SK-N-DZ (cell line): ENCODE measurements at places on chromosomes 5 and 9.

DNA sequence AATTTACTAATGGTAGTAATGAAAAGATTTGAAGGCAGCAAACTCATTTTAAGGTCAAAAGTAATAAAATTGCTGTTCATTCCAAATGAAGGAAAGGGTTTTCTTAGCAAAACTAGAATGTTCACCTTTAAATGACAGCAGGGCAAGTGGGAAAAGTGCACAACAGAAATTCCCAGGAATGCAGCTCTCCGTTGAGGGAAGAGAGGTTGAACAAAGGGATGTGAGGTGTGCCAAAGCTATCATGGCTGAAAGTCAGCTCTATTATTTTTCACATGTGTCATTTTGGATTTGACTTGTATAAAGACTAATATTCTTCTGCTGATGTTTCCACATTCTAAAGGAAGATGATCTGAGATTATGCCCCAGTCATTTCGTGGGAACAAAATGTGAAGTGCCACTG is 51.6 kb downstream of the TEK start:
- no peak for DNase-seq

DNA sequence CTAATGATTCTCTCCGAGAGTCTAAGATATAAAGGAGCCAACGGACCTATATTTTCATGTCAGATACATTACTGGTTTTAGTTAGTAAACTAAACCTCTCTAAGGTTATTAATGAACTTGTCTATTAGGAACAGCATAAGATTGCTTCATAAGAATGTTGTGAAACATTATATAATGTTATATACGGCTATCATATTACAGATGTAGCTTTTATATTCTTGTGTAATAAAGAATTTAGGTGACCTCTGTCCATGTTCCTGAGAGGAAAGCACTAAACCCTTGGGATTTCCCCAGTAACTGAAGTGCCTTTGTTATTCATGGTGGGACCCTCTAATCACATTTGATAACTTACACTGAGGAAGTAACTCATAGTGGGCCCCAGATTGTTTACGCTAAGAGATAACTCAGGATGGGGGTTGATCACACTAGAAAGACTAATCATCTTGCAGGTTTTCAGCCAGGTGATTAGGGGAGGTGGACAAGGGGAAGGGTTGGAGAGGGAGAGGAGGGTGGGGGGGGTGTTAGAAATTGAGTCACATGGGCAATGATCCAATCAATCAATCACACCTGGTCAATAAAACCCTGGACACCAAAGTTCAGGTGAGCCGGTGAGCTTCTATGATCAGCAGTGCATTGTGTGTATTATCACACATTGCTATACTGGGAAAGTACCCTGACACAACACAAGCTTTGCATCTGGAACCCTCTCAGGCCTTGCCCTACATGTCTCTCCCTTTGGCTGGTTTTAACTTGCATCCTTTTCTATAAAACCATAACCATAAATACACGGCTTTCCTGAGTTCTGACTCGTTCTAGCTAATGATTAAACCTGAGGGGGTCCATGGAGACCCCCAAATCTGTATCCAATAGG is 25.8 kb downstream of the ECPAS start:
- no peak for DNase-seq

DNA sequence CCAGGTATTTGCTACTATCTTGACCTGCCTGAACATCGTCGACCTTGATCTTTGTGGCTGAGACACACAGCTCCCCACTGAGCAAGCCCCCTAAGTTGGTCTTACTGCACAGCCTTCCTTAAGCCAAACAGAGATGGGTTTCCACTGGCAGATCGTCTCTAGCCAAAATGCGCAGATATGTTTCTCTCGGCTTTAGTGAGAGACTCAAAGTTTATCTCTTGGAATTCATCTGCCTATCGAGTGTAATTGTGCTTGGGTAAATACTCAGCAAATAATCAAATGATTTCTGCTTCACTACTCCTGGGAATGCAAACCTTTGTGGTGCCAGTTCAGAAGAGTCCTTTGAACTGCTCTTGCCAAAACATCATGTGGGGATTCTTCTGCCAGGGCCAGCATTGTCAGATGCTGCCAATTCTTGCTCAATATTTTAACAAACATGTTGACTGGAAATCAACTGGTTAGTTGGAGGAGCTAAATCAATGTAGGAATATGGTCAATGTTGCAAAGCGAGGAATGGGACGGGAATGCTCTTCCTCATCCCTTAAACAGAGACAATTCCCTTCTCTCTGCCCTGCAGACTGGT is 141.2 kb upstream of the SLC28A3 start:
- DNase-seq: no peak

DNA sequence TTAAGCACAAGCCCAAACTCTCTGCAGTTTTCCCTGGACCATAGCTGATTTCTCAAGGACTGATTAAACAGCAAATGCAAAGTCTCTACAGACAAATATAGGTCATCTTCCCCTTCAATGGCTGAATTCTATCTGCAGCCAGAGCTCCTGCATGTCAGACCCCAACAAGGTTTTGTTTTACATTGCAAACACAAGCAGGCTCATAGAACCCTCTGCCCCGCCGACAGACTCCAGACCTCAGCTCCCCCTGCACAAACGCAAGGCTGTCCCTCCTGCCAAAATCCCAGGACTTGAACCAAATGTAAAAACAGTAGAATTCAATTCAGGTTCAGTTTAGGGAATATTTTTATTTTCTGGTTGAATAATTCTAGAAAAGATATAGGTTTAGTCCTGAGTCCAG is 526.7 kb upstream of the TRPC7 start:
- DNase-seq: no peak

GRCh38 chr5:76371960-76372322 is 31.1 kb upstream of the IQGAP2 start:
- DNase-seq: no peak

DNA sequence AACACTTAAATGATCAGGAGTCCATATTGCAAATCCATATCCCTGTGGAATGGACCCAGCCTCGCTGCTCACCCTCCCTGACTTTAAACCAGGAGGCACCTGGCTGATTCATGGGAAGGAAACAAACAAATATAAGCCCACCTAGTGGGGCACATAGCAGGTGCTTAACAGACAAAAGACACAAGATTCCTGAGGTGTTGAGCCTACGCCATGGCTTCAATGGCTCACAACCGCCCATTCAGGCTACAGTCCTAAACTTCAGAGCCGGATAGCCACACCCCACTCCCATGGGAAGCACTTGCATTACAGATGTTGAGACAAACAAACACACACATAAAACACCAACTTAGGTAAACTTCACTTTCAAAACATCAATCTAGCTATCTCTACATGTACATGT is 359.9 kb downstream of the ICE1 start:
- no peak for DNase-seq

- no peak for DNase-seq
Measured at GRCh38 chr5:62909326-62909725, 330.7 kb downstream of the LRRC70 start.

DNA sequence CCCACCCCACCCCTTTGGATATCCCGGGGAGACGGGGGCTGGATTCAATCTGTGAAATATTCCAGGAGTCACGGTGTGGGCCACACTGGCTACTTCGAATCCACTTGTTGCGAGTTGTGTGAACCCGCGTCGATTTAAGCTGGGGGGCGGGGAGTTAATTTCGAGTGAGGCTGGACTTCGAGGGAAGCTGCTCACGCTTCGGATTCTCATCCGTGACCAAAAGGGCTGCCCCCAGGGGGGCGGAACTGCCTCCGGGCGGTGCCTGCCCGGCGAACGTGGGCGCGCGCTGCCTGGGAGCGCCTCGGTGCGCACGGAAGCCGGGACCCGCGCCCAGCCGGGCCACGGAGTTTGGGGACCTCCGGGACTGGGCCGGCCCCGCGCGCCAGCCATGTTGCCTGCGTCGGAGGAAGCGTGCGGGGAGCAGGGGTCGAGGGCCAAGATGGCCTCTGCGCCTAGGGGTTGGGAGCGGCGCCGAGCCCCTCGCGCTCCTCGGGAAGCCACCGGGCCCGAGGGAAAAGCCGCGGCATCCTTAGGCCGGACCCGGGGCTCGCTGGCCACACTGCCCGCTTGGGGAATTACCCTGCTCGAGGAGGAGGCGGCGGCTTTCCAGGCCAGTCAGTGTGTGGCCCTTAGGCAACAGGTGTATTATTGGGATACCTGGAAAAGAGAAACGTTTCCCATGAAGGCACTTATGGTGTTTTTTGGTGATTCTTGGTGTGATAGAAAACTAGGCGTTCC is 975 bp downstream of the OCLN start:
- DNase-seq: no peak

GRCh38 chr5:172805736-172806255 is 28.3 kb upstream of the ERGIC1 start:
- no peak for DNase-seq

GRCh38 chr5:127804886-127805426 is 101.8 kb downstream of the CCDC192 start:
- no peak for DNase-seq

- no peak for DNase-seq
Measured at GRCh38 chr5:73827106-73827450, 201.1 kb downstream of the ARHGEF28 start.

GRCh38 chr9:76180541-76180940 is 213.7 kb downstream of the RFK start:
- DNase-seq: no peak

GRCh38 chr5:76269259-76269931 is 133.7 kb upstream of the IQGAP2 start:
- no peak for DNase-seq

- DNase-seq: no peak
Measured at GRCh38 chr5:53031695-53032096, 42.5 kb downstream of the ITGA2 start.

- DNase-seq: no peak
Measured at GRCh38 chr9:6869081-6869948, 111.5 kb downstream of the KDM4C start.

- DNase-seq: no peak
Measured at GRCh38 chr5:27402828-27403227, 364.4 kb upstream of the CDH9 start.

GRCh38 chr9:81841333-81841732 is 86.9 kb upstream of the SPATA31D4 start:
- no peak for DNase-seq

DNA sequence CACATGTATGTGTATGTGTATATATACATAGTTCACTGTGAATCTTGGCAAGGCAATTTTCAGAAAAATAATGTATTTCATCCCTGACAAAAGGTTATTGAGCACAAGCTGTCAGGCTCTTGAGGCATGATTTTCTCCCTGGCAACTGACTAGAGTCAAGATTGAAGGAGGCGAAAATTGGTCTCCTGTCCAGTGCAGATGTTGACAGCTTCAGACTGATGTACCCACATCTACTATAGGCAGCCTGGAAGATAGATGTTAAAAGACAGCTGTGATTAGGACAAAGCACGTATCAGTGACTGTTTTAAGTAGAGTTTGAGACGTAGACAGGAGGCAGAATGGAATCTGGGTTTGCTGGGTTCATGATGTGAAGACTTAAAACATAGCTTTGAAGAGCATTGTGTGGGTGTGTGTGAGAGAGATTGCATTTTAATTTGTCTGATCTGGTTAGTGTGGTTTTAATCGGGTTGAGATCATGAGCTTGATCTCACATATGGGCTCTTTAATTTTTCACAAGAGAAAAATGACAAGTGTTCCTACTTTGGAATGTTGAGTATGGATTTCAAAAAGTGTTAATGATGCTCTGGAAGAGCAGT is 39.1 kb downstream of the CTNNA1 start:
- no peak for DNase-seq
